ENCODE measurements at places on chromosomes 12 and 14.

- DNase-seq, result no peak
Observed at GRCh38 chr12:109994401-109995175, 1.6 kb downstream of the GIT2 start.

- DNase-seq, result no peak
Observed at GRCh38 chr12:58710901-58711300, 209.4 kb downstream of the LRIG3 start.

- DNase-seq, result no peak
Observed at GRCh38 chr14:55427439-55427838, 13.0 kb downstream of the TBPL2 start.

DNA sequence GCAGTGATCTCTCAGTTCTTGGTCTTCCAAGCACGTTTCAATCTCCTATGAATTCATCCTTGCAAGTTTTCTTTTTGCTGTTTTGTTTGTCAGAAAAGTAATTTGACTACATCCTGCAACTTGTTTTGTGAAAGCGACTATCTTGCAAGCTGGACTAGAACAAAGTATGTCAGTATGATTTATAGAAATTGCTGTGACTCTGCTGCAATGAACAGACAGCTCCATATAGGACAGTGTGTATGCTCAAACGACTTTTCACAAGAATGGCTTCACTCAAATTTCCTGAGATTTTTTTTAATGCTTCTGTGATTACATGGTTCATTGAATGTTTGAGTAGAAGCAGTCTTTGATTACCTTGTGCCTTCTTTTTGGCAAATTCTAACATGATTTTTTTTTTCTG, 123.5 kb upstream of the TRHDE start:
- no peak for DNase-seq

- DNase-seq, result no peak
Observed at GRCh38 chr12:5384015-5384414, 47.9 kb upstream of the NTF3 start.

DNA sequence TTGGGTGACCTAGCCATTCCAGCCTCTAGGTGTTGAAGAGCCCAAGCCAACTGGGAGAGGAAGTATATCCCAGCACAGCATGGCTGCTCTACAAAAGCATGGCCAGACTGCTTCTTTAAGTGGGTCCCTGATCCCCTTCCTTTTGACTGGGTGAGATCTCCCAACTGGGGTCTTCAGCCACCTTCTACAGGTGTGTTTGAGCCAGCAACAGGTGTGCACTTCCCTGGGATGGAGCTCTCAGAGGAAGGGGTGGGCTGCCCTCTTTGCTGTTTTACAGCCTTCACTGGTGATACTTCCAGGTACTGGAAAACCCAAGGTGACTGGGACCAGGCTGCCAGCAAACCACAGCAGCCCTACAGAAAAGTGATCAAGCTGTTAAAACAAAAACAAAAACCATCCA, 14.2 kb upstream of the GNS start:
- no peak for DNase-seq

DNA sequence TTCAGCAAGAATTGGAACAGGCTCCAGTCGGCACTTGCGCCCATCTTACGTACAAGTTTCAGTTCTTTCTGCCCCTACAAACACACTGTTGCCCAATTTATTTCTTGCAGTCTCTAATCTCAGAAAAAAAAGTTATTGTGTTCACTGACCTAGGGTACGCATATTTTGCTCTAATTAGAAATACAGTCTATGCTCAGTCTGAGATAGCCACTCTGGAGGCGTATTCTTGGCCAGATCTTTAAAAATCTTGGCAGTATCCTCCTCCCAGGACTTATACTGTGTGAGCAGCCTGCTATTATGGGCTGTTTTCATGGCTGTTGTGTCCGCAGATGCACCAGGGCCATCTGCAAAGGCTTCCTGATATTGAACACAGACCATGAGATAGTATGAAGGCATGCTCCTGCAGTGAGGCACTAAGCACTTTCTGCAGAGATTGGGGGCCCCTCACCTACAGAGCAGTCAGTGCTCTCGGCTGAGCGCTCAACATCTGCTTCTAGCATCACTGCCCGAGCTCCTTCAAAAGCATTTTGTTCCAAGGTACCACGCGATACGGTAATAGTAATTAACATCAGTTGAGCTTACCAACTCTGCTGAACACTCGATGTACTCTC, 57.9 kb downstream of the PPM1H start:
- no peak for DNase-seq

- no peak for DNase-seq
Observed at GRCh38 chr12:65695113-65695865, 129.0 kb upstream of the HMGA2 start.

- no peak for DNase-seq
Observed at GRCh38 chr12:26295001-26295400, 99.6 kb downstream of the SSPN start.

DNA sequence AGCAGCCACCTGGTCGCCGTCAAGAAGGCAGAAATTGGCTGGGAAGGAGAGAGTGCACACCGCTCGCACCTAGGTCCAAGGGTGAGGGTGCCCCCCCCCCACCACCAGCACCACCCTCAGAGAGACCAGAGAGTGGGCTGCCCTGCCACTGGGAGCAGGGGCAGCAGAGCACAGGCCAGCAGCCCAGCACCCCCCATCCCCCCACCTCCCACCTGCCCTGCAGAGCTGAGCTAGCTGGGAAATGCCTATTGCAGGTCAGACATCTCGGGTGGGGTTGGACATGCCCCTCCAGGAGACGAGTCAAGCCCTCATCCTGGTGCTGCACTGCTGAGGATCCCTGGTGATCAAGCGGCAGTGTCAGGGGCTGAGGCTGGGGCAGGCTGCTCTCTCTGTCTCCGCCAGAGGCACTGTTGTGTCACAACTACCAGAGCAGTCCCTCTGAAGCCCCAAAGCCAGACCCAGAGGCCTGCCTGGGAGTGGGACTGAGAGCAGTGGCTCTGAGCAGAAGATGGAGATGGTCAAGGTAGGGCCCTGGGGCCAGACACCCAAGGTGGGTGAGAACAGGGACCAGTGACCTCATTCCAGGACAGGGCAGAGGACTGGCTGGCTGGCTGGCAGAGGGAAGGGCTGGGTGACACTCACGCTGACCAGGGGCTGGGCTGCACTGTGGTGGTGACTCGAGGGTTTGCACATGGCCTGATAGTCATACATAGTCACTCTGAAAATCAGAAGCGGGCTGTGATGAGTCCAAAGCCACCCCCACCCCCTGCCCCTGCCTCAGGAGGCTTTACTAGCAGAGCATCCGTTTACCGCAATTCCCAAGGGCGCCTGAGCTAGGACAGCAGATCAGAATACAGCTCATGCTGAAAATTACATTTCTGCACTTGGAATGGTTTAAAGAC, 19.7 kb upstream of the LRTM2 start:
- peak; percentile 48 for DNase-seq

DNA sequence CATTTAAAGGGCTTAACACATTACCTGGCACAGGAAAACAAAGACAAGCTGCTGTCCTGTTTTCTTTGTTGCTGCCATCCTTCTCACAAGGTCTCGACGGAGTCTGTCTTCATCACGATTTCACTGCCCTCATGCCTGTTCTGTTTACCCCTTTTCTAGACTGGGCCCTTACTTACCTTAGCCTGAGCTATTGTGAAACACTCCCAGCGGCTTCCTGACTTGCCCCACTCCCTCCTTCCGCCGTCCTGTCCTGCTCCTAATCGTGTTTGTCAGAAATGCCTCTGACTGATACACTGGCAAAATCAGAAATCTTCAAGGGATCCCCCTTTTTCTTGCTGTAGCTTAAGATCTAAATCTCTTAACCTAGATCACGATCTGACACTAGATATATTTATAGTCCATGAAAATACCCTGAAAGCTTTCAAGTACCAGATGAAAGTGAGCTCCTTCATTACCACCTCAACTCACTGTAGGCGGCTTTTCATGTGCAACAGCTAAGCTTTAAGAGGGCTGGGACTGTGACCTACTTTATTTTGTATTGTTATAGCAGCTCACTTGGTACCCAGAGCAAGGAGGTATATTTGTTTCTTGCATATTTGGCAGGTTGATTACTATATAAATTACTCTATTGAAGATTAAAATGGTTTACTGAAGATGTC, 32.1 kb downstream of the TECPR2 start:
- DNase-seq, result no peak

- DNase-seq, result no peak
Observed at GRCh38 chr12:89343127-89343526, 9.2 kb downstream of the DUSP6 start.

GRCh38 chr14:80483331-80483730, 272.0 kb upstream of the DIO2 start:
- no peak for DNase-seq

DNA sequence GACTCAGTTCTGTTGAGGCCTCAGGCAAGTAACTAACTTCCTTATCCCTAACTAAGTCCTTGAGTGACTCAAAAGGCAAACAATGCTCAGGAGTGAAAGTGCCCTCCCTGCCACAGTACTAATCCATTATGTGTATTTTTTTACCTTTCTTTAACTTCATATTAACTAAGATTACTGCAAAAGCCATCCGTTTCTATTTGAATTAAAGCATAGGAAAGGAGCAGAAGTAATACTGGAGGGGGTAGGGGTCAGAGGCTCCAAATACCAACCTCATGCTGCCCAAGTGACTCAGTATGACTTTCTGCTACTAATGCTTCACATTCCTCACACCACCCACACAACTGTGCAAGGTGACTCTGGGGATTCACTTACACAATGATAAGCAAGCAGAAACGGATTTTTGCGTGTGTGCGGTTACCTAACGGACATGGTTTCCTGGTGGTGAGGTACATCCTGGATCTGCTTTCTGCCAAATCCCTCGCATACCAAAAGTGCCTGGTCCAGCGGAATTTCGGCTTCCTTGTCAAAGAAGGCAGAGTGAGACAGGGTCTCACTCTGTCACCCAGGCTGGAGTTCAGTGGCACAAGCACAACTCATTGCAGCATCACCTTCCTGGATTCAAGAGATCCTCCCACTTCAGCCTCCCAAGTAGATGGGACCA, 25.1 kb downstream of the MOK start:
- DNase-seq, result no peak

- no peak for DNase-seq
Observed at GRCh38 chr14:63134801-63135200, 69.4 kb upstream of the RHOJ start.

- DNase-seq, result no peak
Observed at GRCh38 chr12:19388131-19388549, 51.2 kb upstream of the AEBP2 start.

- DNase-seq, result no peak
Observed at GRCh38 chr12:96249196-96250118, 55.3 kb downstream of the ELK3 start.

DNA sequence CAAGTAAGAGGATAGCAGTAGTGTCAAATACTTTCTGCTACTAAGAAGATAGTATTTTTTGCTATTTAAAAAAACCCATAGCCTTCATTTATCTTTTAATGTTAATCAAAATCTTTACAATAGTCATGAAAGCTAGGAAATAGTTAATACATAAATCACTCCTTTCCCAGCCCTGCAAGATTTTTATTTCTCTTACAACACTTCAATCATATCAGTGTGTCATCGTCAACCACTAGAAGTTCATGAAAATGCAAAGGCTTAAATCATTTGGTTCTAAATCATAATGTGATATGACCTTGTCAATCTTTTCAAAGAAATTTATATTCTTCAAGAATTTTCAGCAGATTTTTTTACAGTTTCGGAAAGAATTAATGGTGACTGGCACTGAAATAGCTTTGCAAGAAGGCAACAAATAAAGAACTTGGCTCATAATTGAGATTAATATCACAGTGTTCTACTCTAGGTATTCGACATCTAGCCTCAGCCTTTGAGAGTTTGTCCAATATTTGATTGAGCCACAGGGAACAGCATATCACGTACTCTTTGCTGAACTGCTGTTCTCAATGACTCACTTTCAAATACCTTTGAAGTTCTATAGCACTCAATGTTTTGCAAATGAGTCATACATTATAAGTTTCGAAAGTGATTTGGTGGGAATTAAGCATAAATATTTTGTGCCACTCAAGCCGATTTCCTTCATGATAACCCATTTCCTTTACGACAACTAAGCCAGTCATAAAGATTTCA, 384.0 kb upstream of the FOXG1 start:
- DNase-seq, result no peak

- DNase-seq, result no peak
Observed at GRCh38 chr14:90349739-90350138, 18.0 kb upstream of the NRDE2 start.
